ENCODE measurements at places on chromosomes 11 and 22.
A peak's percentile ranks its signal among the peaks of the same experiment; 100 is the strongest.

GRCh38 chr11:75203641-75204011 is 36.9 kb upstream of the TPBGL start:
- no peak for DNase-seq

DNA sequence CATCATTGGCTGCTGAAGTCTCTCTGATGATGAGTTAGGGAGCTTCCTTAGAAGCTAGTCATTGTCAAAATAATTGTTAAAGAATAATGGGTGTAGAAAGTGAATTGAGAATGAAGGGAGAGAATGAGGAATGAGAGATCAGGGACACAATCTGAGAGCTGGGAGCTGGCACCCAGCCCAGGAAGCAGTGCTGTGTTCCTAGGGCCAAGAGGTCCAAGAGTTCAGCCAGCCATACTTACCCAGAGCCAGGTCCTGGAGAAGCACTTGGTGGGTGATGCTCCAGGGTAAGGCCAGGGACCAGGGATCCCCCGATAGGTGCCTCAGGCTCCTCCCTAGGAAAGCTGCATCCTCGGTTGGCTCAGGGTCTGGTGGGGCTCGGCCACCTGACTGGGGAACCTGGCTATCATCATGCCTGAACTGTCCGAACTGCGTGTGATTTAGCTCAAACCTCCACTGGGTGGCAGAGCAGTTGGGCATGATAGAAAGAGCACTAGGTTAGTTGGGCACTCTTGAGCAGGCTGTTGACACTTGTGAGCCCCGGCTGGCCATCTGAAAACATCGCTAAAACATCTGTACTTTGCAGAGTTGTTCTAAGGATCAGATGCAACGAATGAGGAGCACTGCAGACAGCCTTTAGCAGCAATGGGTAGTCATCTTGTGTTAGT is 123.9 kb upstream of the NCAM1 start:
- no peak for DNase-seq

GRCh38 chr22:20600137-20600673 is 92.8 kb downstream of the MED15 start:
- no peak for DNase-seq

GRCh38 chr22:49995361-49996118 is 17.0 kb downstream of the IL17REL start:
- DNase-seq, result no peak

GRCh38 chr22:46931414-46931813 is 169.0 kb downstream of the TBC1D22A start:
- DNase-seq, result peak; percentile 49

DNA sequence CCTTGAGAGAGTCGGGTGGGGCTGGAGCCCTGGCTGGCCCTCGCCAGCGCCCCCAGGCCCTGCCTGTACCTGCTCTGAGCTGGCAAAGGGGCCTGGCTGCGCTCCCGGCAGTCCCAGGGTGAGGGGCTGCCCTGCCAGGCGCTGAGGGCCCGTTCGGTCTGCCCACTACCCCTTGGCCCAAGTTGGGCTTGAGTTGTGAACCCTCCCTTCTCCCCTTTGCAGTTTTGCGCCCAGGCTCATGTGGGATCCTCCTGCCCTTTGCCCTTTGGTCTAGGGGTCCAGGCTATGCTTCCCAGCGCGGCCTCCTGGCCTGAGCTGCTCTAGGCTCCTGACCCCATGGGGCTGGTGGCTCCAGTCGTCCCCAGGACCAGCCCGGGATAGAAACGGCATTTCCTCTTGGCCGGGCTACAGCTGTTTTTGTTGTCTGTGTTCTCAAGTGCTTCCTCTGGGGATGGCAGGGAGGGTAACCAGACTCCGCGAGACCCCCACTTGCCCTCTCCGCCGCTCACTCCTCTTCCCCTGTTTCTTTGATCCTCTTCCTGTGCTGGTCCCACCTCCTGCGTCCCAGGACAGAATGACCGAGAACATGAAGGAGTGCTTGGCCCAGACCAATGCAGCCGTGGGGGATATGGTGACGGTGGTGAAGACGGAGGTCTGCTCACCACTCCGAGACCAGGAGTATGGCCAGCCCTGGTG is 34.9 kb downstream of the PRDM11 start:
- DNase-seq, result no peak

DNA sequence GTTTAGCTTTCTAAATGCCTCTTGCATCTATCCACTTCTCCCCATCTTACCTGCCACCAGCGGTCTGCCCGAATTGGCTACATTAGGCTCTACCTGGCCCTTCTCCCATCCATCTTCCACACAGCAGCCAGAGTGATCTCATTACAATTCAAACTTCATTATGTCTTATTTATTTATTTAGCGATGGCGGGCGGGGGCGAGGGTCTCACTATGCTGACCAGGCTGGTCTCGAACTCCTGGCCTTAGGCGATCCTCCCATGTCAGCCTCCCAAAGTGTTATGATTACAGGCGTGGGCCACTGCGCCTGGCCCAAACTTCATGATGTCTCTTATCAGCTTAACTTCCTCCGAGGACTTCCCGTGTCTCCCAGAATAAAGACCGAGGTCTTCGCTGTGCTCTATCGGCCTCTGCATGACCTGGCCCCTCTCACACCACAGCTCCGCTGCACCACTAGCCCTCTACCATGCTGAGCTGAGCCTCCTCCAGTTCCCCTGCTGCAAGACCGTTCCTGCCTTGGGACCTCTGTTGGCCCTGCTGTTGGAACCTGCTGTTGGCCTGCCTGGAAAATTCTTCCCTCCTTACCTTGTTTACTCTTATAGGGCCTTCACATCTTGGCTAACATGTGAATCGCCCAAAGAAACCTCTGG is 870 bp upstream of the CTTN start:
- DNase-seq, result peak; percentile 45

- no peak for DNase-seq
Observed at GRCh38 chr11:2590965-2591754, 108.6 kb downstream of the KCNQ1OT1 start.

DNA sequence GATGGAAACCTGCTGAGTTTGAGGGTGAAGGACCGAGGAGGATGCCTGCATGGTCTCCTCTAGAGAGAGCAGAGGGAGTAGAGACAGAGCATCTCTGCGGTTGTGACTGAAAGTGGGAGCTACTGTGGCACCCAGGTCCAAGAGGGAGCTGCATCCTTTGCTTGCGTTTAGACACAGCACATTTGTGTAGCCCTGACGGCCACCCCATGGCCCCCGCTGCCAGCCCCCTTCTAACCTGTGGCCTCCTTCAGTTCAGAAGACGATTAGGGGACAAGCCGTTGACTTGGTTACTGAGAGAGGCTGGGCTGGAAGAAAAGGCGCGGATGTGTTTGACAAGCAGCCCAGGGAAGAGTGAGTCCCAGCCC is 690.9 kb downstream of the BRD1 start:
- DNase-seq, result no peak

DNA sequence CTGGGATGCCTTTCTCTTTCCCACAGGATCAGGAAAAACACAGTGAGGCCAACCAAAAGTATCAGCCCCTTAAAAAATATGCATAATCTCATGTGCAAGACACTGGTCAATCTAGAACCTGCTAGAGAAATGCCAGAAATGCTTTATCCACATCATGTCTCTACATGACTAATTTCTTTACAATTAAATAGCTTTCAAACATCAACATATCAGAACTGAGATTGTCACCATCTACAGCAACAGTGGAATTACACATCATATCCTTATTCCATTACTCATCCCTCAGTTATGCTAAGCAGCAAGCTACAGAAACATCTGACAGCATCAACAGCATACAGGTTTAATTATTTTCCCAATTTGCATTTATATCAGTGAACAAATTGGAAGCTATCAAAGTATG is 78.8 kb downstream of the DDIAS start:
- DNase-seq, result peak; percentile 94

DNA sequence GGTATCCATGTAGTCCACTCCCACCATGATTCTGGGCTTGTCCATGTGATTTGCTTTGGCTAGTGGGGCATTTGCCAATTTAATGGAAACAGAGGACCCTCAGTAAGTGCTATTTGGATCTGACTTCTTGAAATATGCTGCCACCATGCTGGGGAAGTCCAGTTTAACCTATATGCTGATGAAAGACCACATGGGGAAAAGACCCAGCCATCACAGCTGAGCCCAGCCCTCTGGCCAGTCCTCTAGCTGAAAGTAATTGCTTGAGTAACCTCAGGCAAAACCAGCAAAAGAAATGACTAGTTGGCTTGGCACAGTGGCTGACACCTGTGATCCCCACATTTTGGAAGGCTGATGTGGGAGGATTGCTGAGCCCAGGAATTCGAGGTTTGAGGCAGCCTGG is 61.5 kb downstream of the ATG16L2 start:
- DNase-seq, result no peak

DNA sequence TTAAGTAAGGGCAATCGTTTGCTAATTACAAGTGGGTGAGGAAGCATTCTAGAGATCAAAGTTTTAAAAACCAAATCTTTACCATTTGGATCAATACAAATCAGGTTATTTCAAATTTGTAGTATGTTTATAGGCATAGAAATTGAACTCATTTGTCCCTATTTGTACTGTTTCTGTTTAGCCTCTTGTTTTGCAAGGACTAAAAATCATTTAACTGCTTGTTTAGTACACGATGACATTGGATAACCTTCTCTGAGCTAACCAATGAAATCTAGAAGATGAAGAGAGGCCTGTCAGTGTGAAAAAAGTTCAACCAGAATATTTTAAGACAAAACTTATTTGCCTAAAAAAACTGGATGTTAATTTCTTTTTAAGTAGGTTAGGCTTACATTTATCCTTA is 40.0 kb downstream of the ZC3H12C start:
- no peak for DNase-seq

DNA sequence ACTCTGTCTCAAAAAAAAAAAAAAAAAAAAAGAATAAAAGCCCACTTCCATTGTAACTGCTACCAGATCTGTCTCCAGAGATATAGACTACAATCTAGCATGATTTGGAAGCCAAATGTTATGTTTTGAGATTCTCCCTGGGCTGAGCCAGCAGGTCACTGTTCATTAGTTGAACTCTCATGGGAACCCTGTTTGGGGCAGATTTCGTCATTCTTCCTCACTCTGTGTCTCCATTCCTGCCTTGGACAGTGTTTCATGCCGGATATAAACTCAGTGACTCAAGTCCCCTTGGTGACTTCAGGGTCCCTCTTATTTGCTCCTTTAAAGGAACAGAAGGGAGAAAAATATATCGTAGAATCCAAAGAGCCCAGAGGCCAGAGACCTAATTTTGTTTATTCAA is 378.1 kb downstream of the LARGE1 start:
- no peak for DNase-seq

DNA sequence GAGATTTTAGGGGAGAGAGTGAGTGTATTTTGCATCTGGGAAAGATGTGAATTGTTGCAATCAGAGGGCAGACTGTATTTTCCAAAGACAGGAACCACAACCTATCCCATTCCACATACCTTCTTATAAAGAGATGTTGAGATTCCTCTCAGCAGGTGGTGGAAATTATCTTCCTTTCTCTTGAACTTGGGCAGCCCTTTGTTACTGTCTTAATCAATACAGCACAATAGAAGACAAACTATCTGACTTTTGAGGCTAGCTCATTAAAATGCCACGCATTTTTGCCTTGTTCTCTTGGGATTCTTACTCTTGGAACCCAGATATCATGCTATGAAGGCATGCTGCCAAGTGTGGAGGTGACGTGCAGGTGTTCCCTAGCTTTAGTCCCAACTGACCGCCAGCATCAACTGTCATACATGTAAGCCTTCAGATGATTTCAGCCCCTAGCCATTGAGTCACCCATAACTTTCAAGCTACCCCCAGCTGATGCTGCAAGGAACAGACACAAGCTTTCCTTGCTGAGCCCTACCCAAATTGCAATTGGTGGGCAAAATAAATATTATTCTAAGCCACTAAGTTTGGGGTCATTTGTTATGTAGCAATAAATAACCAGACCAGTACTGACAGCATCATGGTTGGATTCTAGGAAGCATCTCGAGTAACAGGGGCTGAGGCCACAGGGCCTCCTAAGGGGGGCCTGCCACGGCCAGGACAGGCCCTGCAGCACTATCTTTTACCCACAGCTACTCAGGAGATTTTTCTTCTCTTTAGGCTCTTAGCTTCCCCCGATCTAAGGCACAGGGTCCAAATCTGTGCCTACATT is 63.0 kb downstream of the RPL27A start:
- no peak for DNase-seq

DNA sequence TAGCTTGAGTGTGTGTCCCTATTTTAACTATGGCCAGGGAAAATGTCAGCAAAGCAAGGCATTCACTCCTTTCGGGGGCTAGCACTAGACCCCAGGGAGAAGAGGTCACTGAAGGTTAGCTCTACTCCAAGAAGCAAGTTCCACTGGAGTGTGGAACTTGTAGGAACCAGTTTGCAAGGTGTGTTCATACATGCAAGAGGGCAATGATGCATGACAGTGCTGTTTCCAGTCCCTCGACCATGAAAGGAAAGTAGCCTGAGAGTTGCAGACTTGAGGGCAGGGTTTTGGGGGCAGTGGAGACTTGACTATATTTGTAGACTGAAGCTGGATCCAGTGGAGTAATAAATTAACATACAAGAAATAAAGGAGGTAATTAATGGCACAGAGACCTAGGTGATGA is 21.6 kb upstream of the SLC36A4 start:
- DNase-seq, result no peak

- DNase-seq, result no peak
Observed at GRCh38 chr11:116107229-116107628, 603.0 kb upstream of the CADM1 start.

DNA sequence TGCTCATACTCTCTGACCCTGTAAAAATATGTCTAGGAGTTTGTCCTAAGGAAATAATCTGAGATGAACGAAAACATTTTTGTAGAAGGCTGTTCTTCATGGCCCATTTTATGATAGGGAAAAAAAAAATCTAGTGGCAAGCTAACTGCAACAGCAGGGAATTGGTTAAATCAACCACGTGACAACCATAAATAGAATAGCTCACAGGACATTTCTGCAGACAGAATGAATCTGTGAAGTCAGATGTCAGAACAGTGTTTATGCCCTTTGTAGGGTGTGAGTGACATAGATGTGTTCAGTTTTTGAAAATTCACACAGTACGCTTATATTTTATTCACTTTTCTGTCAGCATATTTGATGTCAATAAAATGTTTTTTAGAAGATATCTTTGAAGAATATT is 16.1 kb downstream of the ARHGAP1 start:
- no peak for DNase-seq

DNA sequence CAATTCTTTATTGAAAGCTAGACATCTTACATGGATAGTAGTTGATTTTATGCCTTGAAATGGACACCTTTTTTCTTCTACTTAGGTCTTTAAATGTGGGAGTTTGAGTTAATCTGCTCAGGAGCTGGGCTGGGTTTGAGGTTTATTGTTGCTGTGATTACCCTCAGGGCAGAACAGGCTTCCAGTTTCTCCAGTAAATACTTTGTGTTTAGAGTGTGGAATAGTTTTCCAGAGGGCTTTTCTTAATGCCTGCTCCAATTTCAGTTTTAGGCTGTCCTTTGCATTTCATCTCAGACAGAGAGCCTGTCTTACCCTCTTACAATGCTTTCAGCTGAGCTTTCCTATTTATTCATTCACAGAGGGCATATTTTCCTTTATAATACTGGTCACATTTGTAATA is 69.9 kb upstream of the ADORA2A start:
- no peak for DNase-seq

GRCh38 chr11:1759851-1760220 is 3.9 kb downstream of the CTSD start:
- DNase-seq, result no peak

- no peak for DNase-seq
Observed at GRCh38 chr22:20738394-20739089, 35.4 kb upstream of the SERPIND1 start.

- DNase-seq, result no peak
Observed at GRCh38 chr11:133985981-133986944, 29.5 kb upstream of the IGSF9B start.
